ENCODE measurements at places on chromosomes 16 and 17.

DNA sequence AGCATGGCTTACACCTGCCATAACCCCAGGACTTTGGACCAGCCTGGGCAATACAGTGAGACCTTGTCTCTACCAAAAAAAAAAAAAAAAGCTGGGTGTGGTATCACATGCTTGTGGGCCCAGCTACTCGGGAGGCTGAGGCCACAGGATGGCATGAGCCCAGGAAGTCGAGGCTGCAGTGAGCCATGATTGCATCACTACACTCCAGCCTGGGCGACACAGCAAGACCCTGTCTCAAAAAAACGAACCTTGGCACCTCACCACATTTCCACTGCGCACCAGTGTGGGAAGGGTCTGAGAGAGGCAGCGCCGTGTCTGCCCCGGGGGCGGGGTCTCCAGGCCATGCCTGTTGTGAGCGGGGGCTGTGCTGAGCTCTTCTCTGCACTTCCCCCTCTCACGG lies 6.3 kb downstream of the ACSF3 start:
- no peak for DNase-seq

DNA sequence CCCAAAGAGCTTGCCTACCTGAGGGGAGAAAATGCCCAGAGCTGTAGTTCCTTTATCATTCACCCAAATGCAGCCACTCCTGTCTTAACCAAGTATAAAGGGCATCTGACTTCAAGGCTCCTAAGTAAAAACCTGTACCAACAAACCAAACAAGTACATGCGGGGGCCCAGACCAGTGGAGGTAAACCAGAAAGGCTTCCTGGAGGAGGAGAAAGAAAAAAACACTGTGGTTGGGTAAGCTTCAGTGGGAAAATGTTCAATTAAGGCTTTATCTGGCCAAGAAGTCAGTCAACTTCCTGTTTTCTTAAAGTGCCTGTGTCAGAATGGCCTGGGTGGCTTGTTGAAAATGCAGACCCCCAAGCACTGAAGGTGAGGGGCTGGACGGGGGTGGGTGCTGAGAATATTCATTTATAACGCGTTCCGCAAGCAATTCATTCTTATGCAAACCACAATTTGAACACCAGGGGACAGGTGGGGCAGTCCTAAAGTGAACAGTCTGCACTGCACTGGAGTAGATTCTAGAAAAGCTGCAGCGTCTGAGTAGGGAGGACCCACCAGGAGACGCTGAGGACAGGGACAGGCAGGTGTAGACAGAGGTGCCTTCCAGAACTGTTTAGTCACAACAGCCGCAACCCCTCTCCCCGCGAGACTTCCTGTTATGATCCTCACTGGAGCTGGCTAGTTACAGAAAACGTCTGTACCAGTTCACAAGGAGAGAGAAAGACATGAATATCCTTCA lies 467.1 kb downstream of the SOX9 start:
- no peak for DNase-seq

DNA sequence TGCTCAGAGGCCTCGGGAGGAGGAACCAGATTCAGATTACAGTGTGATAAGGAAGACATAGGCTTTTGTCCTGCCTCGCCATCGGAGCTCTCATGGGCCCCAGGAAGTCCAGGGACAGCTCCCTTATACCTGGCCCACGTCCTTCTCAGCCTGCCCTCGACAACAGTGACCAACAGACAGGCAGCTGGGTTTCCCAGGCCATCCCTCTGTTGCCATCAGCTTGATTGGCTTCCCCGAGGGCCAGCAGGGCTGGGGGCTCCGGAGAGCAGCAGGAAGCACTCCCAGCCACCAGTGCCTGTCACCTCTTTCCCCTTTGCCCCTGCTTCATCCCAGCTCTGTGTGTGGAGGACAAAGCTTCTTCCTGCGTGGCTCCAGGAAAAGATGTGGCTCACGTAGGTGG lies 17.6 kb downstream of the CD300A start:
- no peak for DNase-seq

GRCh38 chr17:18017958-18018357 lies 21.0 kb downstream of the ATPAF2 start:
- no peak for DNase-seq

- DNase-seq, result no peak
Measured at GRCh38 chr16:66542396-66542795, 7.5 kb downstream of the TK2 start.

- no peak for DNase-seq
Measured at GRCh38 chr17:27491713-27492190, 35.5 kb downstream of the KSR1 start.

DNA sequence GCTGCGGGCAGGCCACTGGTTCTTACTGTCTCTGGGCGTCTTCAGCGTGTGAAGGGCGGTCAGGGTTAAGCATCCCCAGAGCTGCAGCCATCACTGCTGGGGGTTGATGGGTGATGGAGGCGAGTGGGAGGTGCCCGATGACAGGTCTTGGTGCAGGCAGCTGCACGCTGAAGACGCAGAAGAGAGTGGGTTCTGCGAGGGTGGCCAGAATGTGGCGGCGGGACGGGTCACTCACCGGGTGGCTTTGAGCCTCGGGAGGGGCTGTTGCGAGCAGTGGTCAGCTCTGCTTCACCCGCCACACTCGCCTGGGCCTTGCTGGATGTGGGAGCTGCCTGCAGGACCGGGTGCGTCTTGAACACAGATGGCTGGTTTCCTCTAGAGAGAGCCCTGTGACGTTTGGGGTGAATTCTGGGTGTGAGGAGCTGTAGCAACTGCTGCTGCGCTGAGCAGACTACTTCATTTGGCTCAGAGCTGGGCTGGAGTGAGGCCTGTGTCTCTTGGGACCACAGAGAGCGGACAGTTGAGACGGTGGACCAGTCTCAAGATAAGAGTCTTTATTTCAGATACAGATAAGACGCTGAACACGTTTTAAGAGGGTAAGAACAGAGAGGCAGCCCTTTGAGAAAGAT lies 44.6 kb upstream of the ZNF750 start:
- no peak for DNase-seq

GRCh38 chr17:7477392-7478275 lies 1.8 kb downstream of the ZBTB4 start:
- no peak for DNase-seq

- no peak for DNase-seq
Measured at GRCh38 chr16:66741169-66741900, 10.1 kb downstream of the DYNC1LI2 start.

DNA sequence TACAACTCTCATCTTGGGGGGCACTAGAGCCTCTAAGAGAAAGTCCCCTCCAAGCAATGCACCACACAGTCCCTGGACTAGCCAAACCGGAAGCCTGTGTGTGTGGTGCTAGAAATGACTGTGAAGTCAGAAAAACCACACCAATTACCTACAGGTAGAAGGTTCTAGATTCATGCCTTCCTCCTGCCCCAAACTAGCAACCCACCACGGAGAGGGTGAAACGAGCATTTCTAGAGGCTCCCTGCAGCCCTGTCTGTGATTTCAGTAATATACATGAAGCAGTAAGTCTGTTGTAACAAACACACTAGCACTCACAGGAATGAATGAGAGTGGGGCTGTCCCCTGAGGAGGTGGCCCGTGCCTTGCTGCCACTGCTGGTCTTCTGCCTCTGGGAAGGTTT lies 13.6 kb downstream of the ZFHX3 start:
- DNase-seq, result no peak

- DNase-seq, result no peak
Measured at GRCh38 chr16:51306886-51307595, 156.0 kb upstream of the SALL1 start.

DNA sequence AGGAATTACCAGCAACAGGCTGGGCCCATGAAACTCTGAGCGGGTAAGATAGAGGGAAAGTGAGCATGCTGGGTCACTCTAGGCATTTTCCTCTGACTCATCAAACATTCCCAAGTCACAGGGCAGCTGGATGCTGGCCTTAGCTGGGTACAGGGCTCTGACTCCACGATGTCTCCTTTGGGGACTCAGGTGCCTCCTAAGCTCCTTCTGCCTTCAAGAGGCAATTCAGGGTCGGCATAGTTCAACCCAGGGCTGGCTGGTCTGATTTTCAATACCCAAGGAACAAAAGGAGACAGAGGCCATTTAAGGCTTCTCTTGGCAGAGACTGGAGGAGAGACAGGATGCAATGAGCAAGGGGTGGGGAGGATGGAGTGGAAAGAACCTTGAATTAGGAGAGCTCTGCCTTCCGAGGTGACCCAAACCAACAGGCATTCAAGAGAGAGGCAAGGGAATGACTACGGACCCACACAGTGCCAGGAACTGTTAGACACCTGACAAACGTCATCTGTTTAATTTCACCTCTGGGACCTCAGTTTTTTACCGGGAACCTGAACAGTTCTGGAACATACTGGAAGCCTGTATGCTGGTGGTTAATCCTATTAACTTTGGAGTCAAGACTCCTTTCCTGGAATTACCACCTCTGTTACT lies 910 bp downstream of the WBP2 start:
- DNase-seq, result no peak

GRCh38 chr16:89922477-89922883 lies 662 bp upstream of the TUBB3 start:
- no peak for DNase-seq

- no peak for DNase-seq
Measured at GRCh38 chr17:19306160-19307111, 56.1 kb downstream of the B9D1 start.

GRCh38 chr16:81817789-81818567 lies 38.9 kb downstream of the PLCG2 start:
- no peak for DNase-seq

GRCh38 chr17:71985111-71986039 lies 135.4 kb upstream of the SOX9 start:
- DNase-seq, result no peak

DNA sequence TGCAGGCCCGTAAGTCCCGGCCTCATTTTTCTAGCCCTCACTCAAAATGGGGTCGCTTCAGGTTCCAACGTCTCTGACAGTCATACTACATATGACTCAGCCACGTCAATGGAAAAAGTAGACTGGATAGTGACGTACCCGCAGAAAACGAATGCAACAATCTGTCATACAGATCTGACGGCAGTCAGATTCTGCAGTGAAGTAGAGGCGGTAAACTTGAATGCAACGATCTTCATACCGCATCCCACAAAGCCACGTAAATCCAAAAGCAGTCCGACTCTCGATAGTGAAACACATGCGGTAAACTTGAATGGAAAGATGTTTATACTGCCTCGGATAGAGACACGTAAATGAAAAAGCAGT lies 38.4 kb upstream of the ARL4D start:
- DNase-seq, result peak; percentile 58

GRCh38 chr16:57603115-57604024 lies 25.1 kb upstream of the ADGRG1 start:
- DNase-seq, result no peak

DNA sequence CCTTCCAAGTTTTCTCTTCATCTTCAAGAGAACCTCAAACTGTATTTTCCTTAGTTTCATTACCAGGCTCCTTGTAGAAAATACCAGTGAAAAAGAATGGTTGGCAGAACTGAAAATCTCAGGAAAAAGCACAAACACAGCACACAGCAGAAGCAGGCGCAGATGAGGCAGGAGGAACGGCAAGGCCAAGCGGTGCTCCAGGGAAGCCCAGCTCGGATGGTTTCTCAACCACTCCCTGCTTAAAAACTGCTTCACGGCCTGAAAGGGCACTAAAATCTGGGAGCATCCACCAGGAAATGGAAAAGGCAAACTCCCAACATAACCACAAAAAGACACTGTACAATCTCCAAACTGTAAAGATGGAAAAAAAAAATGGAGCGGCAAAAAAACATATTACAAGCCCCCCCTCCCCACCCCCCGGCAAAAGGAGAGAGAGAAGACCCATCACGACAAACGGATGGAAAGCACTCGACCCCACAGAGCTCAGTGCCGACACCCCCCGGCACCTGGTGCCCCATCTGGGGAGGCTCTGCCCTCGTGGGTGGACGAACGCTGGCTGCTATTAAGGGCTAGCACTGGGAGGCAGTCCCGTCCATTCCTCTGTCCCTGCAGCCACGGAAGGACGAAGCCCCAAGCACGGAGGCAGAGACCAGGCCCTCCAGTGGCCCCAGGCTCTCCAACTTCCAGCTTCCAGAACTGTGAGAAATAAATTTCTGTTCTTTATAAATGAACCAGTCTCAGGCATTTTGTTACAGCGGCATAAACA lies 127.5 kb downstream of the ZNF778 start:
- no peak for DNase-seq

GRCh38 chr17:65312718-65313377 lies 175.7 kb downstream of the RGS9 start:
- no peak for DNase-seq

- no peak for DNase-seq
Measured at GRCh38 chr16:17776888-17777287, 306.1 kb upstream of the XYLT1 start.

DNA sequence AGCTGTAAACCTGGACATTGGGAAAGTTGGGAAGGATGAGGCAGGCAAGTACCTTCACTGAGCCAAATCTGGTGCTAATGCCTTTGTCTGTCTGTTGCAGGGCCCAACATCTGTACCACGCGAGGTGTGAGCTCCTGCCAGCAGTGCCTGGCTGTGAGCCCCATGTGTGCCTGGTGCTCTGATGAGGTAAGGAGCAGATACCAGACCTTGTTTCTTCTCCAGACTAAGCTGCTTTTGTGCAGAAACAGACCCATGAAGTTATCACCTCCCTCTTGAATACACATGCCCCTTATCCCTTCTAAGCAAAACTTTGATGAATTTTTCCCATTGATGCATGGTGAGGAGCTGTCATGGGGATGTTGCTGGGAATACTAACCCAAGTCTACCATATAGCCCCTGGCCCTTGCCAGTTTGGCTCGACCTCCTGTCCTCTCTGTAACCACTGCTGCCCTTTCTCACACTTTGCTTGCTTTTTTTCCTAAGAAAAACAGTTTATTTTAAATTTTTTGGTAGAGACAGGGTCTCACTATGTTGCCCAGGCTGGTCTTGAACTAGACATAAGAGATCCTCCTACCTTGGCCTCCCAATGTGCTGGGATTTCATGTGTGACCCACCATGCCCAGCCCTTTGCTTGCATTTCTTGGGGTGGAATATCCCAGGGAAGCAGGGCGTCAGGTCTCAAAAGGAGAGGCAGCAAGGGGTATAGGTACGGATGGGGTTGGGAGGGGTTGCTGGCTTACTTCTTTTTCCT lies 20.9 kb downstream of the ITGB3 start:
- no peak for DNase-seq

DNA sequence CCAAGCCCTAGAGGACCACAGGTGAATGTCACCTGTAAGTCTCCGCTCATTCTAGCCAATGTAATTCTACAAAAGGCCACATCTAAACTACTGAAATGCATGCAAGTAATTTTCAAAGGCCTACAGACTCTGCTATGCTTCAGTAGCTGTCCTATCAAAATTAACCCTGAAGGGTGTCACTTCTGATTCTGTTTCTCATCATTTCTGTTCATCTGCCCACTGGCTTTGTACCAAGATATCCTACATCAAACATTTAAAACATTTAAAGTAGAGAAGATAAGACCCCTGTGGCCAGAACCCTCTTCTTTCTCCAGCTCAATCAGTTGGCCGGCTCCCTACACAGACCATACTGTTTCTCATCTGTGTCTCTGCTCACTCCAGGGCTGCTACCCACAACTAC lies 21.5 kb downstream of the PHF12 start:
- no peak for DNase-seq

- DNase-seq, result no peak
Measured at GRCh38 chr16:51658531-51658930, 507.5 kb upstream of the SALL1 start.

DNA sequence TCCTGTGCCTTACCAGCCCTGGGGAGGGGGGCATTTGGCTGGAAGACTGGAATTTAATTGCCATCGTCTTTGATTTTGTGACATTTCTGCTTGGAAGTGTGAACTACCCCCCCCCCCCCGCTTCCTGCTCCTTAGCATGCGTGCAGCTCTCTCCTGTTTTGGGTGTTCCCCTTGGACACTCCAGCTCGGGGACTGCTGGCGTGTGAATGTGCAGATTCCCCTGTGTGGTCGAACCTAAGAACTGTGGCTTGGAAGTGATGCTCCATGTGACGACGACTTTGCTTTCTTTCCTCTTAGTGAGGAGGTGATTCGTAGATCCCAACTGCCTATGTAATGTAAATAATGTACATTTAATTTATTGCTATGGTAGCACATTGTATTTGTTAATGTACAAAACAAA lies 26.1 kb downstream of the OR1D5 start:
- no peak for DNase-seq
